ENCODE measurements at places on chromosomes 7 and 10. TPM values are rescaled to one million over a fixed set of nuclear protein-coding genes. Genes with fewer than 3 reads are reported as not detected.

DNA sequence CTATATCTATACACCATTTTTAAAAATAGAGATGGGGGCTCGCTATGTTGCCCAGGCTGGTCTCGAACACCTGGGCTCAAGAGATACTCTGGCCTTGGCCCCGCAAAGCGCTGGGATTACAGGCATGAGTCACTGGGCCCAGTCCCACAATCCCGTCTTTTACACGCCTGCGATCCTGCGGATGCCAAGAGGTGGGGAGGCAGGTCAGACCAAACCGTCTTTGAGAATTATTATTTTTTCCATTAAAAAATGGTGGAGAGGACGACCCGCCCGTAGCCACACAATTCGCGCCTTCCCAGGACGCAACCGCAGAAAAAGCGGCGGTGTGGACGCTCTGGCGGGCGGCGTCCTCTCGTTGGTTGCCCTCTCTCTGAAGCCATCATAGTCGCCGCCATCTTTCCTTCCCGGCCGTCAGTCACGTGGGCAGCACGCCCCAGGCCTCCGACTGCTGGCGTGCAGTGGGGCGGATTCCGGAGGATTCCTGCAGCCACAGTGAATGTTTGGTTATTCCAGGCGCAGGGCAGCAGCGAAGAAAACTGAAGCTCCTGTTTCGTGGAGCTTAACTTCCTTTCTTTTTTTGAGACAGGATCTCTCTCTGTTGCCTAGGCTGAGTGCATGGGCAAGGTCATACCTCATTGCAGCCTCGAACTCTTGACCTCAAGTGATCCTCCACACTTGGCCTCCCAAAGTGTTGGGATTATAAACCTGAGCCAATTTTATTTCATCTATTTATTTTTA is 9.9 kb upstream of the EPHB4 start:
- H3K4me1 ChIP-seq: peaks cover 8% of the 10 kb centered on the region
- peak; percentile 78 for DNase-seq
- peak overlapping the region; percentile 55 for H3K27ac ChIP-seq
- H3K36me3 ChIP-seq: no peaks in the 10 kb centered on the region

DNA sequence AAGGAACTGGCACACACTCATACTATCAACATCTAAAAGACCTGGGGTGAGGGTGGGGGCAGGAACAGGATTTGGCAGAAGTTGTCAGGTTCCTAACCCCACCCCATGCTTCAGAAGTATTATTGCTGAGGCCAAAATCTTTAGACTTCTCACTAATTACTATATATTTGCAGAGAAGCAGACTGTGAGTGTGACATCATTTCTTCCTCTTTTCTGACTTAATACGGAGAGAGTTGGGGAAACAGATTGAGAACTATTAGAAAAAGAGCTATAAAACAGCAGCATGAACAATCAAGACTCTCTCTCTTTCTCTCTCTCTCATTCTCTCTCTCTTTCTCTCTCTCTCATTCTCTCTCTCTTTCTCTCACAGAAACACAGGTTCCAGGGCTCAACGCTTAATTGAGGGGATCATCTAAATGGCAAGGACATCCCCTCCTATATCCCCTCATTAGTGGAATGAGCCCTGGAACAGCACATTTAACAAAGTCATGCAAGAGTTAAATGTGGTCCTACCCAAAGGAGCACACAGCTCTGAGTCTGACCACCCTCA is 94.8 kb downstream of the KCNMA1 start:
- H3K4me1 ChIP-seq: no peaks in the 10 kb centered on the region
- no peak overlapping the region for H3K4me3 ChIP-seq
- H3K36me3 ChIP-seq: no peaks in the 10 kb centered on the region
- no peak overlapping the region for H3K27ac ChIP-seq
- no peak for DNase-seq

DNA sequence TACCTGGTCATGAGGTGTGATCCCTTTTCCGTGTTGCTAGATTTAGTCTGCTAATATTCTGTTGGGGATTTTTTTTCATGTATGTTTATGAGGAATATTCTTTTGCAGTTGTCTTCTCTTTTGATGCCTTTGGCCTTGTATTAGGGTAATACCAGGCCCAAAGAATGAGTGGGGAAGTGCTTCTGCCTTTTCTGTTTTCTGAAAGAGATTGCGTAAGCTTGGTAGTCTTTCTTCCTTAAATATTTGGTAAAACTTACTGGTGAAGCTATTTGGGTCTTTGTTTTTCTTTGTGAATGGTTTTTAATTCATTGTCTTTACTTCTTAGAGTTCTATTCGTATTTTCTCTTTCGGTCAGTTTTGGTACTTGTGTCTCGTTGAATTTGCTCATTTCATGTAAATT is 51.1 kb downstream of the SHH start:
- H3K4me1 ChIP-seq: peaks cover 76% of the 10 kb centered on the region
- no peak overlapping the region for H3K4me3 ChIP-seq
- no peak for DNase-seq
- H3K27me3 ChIP-seq: no peaks in the 10 kb centered on the region

The MEIG1 gene
- polyA plus RNA-seq: 2.2 TPM

The NKX2-3 gene
- 0.09 TPM for polyA plus RNA-seq

DNA sequence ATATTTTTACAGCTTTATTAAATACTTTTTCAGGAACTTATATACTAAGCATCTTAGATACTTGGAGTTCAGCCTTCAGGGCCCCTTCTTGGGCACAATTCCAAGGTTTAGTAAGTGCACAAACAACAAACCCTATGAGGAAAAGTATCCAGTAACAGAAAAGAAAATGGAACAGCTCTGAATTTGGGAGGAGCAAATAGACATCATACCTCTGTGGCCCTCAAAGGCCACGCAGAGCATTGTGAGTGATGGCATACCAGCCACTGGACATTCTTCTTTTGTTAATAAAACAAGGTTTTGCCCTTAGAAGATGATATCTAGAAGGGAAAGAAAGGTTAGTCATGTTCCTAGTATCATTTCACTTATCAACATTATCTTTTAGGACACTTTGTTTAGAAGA is 46.0 kb downstream of the ST7 start:
- H3K36me3 ChIP-seq: no peaks in the 10 kb centered on the region
- H3K27me3 ChIP-seq: no peaks in the 10 kb centered on the region
- DNase-seq: no peak
- H3K4me1 ChIP-seq: no peaks in the 10 kb centered on the region
- H3K27ac ChIP-seq: no peak overlapping the region
- no peak overlapping the region for H3K4me3 ChIP-seq

- peaks cover 5% of the 10 kb centered on the region for H3K27me3 ChIP-seq
- H3K4me3 ChIP-seq: no peak overlapping the region
- no peaks in the 10 kb centered on the region for H3K36me3 ChIP-seq
- H3K27ac ChIP-seq: no peak overlapping the region
Measured at GRCh38 chr7:106287786-106288185, 3.0 kb upstream of the NAMPT start.

- H3K27ac ChIP-seq: no peak overlapping the region
- no peak overlapping the region for H3K4me3 ChIP-seq
- DNase-seq: no peak
- H3K27me3 ChIP-seq: no peaks in the 10 kb centered on the region
- H3K36me3 ChIP-seq: no peaks in the 10 kb centered on the region
Measured at GRCh38 chr7:31093282-31093681, 41.2 kb downstream of the ADCYAP1R1 start.

The YKT6 gene
- 38.9 TPM for polyA plus RNA-seq

DNA sequence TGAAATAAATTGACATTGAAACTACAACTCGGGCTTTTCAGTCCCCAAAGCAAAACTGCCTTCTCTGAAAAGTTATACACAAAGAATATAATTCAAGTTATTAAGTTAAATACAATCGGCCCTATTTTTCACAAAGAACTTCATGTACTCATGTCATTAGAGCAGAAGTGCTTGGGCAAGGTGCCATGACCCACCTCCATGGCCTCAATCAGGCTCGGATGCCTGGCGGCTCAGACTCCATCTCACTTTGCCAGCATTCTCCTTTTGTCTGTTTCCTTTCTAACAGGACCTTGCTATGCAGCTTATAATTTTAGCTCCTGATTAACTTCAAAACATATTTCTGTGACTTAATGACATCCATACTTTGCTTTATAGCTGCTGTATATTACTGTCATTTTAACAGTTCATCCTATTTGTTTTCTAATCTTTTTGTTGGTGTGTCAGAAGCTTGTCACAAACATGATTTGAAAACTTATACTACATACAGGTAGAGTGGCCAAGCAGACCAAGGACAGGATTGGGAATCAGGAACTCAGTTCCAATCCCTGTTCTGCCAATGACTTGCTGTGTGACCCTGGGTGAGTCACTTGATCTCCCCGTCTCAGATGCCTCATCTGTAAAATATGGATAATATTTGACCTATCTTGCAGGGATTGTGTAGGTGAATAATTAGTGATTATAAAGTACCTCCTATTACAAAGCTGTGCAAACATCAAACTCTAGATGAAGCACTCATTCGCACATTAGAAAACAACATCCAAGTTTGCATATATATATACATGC is 60.8 kb upstream of the ITGA8 start:
- no peaks in the 10 kb centered on the region for H3K4me1 ChIP-seq
- no peaks in the 10 kb centered on the region for H3K27me3 ChIP-seq
- no peak overlapping the region for H3K4me3 ChIP-seq
- no peak overlapping the region for H3K27ac ChIP-seq
- DNase-seq: no peak

The SEPTIN7 gene
- polyA plus RNA-seq: 258 TPM

DNA sequence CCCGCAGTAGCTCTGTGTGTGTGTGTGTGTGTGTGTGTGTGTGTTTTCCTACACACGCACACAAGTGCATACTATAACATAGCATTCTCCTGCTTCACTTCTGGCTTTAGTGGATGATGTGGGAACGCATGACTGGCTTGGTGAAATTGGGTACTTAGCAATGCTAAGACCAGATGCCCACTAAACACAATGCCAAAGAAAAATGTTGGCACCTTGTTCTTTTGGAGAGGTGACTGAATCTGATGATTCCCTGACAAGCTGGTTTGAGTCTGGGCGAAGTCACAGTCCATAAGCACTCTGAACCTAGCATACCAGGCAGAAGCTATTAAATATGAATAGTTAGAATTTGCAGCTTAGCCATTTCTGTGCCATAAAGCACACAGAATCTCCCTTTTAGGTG is 68.0 kb upstream of the CDCA7L start:
- no peaks in the 10 kb centered on the region for H3K27me3 ChIP-seq
- H3K4me3 ChIP-seq: no peak overlapping the region
- H3K36me3 ChIP-seq: no peaks in the 10 kb centered on the region
- no peaks in the 10 kb centered on the region for H3K4me1 ChIP-seq
- no peak for DNase-seq

The FAM237B gene
- not detected for polyA plus RNA-seq
